ENCODE measurements at places on chromosomes 7 and 10.

- H3K36me3 ChIP-seq: no peaks in the 10 kb centered on the region
- no peak overlapping the region for H3K27ac ChIP-seq
- H3K4me1 ChIP-seq: no peaks in the 10 kb centered on the region
- no peaks in the 10 kb centered on the region for H3K27me3 ChIP-seq
- no peak for DNase-seq
Observed at GRCh38 chr7:80932536-80932935, 13.7 kb upstream of the SEMA3C start.

DNA sequence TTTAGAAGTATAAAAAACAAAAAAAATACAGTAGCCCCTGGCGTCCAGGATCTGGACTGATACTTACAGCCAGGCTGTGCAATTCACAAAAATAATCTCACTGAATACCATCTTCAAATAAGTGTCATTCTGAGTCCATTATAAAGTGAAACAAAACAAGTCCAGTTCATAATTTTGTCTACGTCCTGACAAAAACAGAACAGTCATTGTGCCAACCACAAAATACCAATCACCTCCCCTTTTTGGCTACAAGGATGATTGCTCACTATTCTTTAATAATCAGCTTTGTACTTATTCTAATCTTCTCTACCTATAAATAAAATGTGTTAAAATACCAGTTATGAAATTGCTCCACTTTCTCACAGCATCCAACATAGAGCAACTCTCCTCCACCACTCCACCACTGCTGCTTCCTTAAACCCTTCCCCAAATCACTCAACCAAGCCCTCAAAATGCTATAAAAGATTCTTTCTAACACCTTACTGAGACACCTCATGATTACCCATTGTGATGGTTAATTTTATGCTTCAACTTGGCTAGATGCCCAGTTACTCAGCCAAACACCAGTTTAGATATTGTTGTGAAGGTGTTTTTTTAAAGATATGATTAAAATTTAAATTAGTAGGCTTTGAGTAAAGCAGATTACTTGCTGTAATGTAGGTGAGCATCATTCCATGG is 479.8 kb upstream of the SEMA3A start:
- H3K27ac ChIP-seq: no peak overlapping the region
- H3K4me1 ChIP-seq: peaks cover 9% of the 10 kb centered on the region
- no peak for DNase-seq
- no peaks in the 10 kb centered on the region for H3K27me3 ChIP-seq
- no peak overlapping the region for H3K4me3 ChIP-seq

GRCh38 chr7:155858521-155859061 is 46.3 kb upstream of the SHH start:
- H3K4me3 ChIP-seq: no peak overlapping the region
- H3K4me1 ChIP-seq: no peaks in the 10 kb centered on the region
- H3K27me3 ChIP-seq: no peaks in the 10 kb centered on the region
- no peak overlapping the region for H3K27ac ChIP-seq
- no peak for DNase-seq
- no peaks in the 10 kb centered on the region for H3K36me3 ChIP-seq

DNA sequence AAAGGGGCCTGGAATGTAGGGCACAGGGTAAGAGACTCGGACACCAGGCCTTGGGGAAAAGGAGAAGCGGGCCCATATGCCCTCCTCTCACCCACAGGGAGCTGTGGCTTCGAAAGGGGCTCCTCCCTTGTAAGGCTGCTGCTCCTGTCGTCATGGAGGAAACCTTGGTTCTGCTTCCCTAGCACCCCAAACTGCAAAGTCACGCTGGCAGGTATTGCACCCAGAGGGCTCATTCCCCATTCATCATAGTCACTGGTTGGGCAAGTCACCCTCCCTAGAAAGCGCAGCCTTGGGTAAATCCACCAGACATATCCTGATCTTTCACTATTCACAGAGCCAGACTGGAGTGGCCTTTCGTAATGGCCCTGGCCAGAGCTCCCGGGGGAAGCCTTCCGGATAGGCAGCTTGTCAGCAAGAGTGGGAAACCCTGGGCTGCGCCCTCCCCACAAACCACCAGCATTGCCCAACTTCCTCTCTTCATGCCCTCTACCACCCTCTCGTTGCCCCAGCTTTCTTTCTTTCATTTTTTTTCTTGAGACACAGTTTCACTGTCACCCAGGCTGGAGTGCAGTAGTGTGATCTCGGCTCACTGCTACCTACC is 121.0 kb downstream of the HIP1 start:
- H3K4me1 ChIP-seq: no peaks in the 10 kb centered on the region
- peak; percentile 58 for DNase-seq
- no peak overlapping the region for H3K27ac ChIP-seq
- no peaks in the 10 kb centered on the region for H3K27me3 ChIP-seq
- no peaks in the 10 kb centered on the region for H3K36me3 ChIP-seq

DNA sequence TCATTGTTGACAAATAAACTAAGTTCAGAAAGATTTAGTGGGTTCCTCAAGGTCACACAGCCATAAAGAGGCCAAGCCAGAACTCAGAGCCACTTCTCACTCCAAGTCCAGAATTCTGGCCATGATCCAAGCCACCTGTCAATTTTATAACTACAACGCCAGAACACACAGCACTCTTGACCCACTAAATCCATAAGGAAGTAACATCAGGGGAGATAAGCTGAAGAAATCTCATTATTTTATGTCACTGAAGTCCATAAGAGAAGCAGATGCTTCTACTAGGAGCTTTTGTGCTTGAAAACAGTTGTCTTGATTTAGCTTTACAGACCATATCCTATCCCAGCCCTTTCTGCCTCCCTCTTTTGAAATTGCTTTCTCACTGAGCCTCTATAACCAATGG is 15.9 kb downstream of the ADAM12 start:
- H3K4me3 ChIP-seq: no peak overlapping the region
- no peaks in the 10 kb centered on the region for H3K27me3 ChIP-seq
- DNase-seq: no peak
- no peaks in the 10 kb centered on the region for H3K4me1 ChIP-seq
- H3K27ac ChIP-seq: no peak overlapping the region
- H3K36me3 ChIP-seq: no peaks in the 10 kb centered on the region

DNA sequence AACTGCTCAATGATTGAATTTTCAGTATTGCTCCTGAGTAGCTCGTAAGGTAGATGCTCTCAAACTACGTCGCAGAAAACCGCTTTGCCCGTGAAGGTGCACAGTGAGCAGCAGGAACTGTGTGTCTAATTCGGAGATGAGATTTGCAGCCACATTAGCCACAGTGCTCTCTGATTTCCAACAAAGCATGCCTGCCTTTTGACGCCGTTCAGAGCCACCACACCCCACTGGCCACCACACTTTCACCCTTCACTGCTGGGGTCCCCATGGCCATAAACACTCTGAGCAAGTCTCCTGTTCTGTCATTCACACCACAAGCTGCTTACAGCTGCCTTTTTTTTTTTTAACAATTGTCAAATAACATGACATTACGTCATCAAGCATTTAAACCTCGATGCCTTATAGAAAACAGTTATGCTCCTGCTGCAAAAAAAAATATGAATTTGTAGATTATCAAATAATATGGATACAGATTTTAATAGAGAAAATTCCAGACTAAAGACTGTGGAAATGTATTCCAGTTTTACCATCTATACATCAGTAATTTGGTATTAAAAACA is 578.8 kb upstream of the PFKP start:
- DNase-seq: no peak
- H3K27ac ChIP-seq: no peak overlapping the region
- H3K4me1 ChIP-seq: no peaks in the 10 kb centered on the region
- no peaks in the 10 kb centered on the region for H3K27me3 ChIP-seq

DNA sequence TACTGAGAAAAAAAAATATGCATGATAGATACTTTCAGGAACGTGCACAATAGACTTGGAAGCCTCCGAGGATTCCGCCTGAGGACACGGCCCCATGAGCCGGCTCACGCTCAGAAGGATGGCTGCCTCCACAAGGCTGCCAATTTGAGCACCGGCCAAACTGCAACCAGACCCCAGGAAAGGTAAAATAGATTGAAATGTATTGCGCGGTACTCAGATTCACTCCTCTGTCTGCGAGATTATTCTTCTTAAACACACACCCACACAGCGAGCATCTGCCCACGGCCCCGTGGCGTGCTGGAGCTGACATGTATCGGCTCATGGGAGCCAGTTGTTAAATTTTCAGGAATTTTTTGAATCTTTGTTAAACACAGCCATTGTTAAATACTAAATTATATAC is 653.2 kb upstream of the MKI67 start:
- H3K27ac ChIP-seq: no peak overlapping the region
- H3K4me3 ChIP-seq: no peak overlapping the region
- DNase-seq: no peak
- no peaks in the 10 kb centered on the region for H3K27me3 ChIP-seq

- no peaks in the 10 kb centered on the region for H3K27me3 ChIP-seq
- no peak overlapping the region for H3K27ac ChIP-seq
- no peak overlapping the region for H3K4me3 ChIP-seq
- H3K36me3 ChIP-seq: no peaks in the 10 kb centered on the region
Observed at GRCh38 chr10:34907743-34908430, 92.8 kb upstream of the PARD3 start.

DNA sequence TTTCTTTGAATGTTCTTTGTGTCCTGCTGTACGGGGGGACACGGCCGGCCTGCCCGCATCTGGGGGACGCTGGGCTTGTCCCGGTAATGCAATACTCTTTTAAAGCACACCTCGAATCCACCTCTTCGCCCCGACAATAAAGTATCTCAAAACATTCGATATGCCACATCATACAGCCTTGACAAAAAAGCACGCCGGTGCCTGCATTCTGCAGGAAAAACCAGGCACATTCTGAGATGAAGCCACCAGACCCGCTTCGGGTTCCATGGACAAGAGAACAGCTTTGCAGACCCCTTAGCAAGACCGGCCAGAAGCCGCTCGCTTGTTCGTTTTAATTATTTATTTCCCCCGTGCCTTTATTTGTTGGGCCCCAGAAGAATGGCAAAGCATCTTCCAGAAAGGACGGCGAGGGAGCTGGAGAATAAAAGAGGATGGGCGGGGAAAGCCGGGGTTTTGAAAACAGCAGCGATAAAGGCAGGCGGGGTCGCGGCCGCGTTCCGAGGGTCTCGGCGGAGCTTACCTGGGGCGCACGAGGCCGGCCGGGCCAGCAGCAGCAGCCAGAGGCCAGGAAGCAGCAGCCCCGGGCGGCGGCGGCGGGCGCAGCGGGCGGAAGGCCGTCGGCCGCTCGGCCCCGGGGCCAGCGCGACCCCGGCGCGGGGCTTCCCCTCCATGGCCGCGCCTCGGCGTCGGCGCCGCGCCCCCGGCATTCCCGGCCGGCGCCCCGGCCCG is 462 bp downstream of the KIAA1549 start:
- H3K4me1 ChIP-seq: peaks cover 6% of the 10 kb centered on the region
- H3K4me3 ChIP-seq: peak overlapping the region; percentile 68
- peak overlapping the region; percentile 21 for H3K27ac ChIP-seq
- peaks cover 46% of the 10 kb centered on the region for H3K27me3 ChIP-seq
- no peak for DNase-seq

DNA sequence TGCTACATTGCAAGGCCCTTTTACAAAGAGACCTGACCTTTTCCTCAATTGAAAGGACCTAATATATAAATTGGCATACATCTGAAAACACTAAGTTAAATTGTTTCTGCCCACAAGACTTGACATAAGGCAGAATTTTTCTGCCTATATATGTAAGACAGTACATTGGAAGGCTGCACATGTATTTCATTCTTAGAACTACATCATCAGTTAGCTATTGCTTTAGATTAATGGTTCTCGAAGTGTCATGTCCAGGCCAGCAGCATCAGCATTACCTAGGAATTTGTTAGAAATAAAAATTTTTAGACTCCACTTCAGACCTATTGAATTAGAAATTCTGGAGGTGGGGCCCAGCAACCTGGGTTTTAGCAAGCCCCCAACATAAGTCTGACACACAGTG is 373.9 kb downstream of the LRRTM3 start:
- H3K27ac ChIP-seq: no peak overlapping the region
- H3K4me1 ChIP-seq: no peaks in the 10 kb centered on the region
- no peak overlapping the region for H3K4me3 ChIP-seq
- no peaks in the 10 kb centered on the region for H3K36me3 ChIP-seq

DNA sequence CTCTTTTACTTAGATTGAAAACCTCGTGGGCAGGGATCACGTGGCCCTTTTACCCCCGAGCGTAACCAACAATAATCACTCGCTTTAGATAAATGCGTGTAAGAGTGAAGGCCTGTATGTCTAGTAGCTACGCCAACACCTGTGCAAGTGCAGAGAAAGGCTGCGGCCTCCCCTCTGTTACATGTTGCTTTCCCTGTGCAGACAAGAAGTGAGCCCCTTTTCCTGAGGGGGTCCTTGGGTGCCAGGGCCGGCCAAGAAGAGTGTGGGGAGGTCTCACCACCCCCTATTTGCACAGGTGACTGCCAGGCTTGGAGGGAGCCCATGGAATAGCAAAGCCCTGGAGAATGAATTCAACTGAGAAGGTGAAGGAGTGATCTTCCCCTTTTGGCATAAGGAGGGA is 35.6 kb upstream of the CNPY1 start:
- H3K4me3 ChIP-seq: no peak overlapping the region
- no peaks in the 10 kb centered on the region for H3K4me1 ChIP-seq
- no peaks in the 10 kb centered on the region for H3K36me3 ChIP-seq
- peaks cover 73% of the 10 kb centered on the region for H3K27me3 ChIP-seq

DNA sequence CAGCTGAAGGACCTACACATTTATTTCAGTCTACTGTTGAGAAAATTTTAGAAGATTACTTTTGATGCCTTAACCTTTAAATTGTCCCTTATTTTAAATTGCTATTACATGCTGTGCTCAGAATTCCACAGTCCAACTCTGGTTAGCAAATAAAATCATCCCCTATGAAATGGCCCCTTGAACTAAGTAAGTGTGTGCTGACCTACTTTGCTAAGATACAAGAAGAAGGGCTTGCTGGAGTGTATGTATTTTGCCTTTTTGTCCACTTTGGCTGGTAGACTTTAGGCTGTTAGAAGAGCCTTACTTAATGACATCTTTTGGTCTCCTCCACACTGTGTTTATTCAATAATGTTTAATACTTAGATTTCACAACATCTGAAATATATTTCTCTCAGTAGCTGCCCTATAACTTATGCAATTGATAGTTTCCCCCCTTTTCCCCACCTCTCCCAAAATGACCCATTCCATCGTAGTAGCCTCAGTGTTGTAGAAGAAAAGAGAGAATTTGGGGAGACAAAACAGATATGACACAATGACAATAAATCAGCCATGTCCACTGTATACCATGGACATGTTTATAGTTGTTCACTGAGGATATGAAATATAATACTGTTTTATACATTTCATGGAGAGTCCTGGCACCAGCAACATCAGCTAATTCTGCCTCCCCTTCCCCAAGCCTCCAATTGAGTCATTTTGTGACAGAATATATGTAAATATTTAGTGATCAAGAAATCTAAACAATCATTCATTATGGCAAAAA is 107.8 kb upstream of the ASAH2 start:
- DNase-seq: no peak
- H3K27me3 ChIP-seq: no peaks in the 10 kb centered on the region

- H3K4me3 ChIP-seq: no peak overlapping the region
- no peaks in the 10 kb centered on the region for H3K36me3 ChIP-seq
- H3K27ac ChIP-seq: no peak overlapping the region
- H3K27me3 ChIP-seq: no peaks in the 10 kb centered on the region
- peaks cover 10% of the 10 kb centered on the region for H3K4me1 ChIP-seq
Observed at GRCh38 chr7:71511361-71511807, 379.4 kb downstream of the GALNT17 start.

GRCh38 chr7:126178865-126179264 is 1073.9 kb downstream of the GRM8 start:
- no peaks in the 10 kb centered on the region for H3K36me3 ChIP-seq
- H3K4me3 ChIP-seq: no peak overlapping the region
- DNase-seq: no peak
- no peaks in the 10 kb centered on the region for H3K4me1 ChIP-seq
- no peak overlapping the region for H3K27ac ChIP-seq
- no peaks in the 10 kb centered on the region for H3K27me3 ChIP-seq
